ENCODE measurements at places on chromosomes 3 and 15. TPM values are rescaled to one million over a fixed set of nuclear protein-coding genes. Genes with fewer than 3 reads are reported as not detected.

SLC24A5 gene
- not detected for total RNA-seq

STRIT1 gene
- not detected for total RNA-seq

C2CD4B gene
- 0.25 TPM for total RNA-seq

SLC35G2 gene
- total RNA-seq, result 14.2 TPM

PLS1 gene
- total RNA-seq, result 1.8 TPM
